PC-3 (cell line): ENCODE measurements at places on chromosomes 1 and 21. TPM values are rescaled to one million over a fixed set of nuclear protein-coding genes. Genes with fewer than 3 reads are reported as not detected.

GPR161 gene
- total RNA-seq = 10.3 and 11.8 TPM in 2 replicates

ENO1 gene
- 3,669 and 3,712 TPM in 2 replicates for total RNA-seq

- DNase-seq = no peak
Measured at GRCh38 chr1:54223441-54224202, 23.7 kb downstream of the MRPL37 start.

DNA sequence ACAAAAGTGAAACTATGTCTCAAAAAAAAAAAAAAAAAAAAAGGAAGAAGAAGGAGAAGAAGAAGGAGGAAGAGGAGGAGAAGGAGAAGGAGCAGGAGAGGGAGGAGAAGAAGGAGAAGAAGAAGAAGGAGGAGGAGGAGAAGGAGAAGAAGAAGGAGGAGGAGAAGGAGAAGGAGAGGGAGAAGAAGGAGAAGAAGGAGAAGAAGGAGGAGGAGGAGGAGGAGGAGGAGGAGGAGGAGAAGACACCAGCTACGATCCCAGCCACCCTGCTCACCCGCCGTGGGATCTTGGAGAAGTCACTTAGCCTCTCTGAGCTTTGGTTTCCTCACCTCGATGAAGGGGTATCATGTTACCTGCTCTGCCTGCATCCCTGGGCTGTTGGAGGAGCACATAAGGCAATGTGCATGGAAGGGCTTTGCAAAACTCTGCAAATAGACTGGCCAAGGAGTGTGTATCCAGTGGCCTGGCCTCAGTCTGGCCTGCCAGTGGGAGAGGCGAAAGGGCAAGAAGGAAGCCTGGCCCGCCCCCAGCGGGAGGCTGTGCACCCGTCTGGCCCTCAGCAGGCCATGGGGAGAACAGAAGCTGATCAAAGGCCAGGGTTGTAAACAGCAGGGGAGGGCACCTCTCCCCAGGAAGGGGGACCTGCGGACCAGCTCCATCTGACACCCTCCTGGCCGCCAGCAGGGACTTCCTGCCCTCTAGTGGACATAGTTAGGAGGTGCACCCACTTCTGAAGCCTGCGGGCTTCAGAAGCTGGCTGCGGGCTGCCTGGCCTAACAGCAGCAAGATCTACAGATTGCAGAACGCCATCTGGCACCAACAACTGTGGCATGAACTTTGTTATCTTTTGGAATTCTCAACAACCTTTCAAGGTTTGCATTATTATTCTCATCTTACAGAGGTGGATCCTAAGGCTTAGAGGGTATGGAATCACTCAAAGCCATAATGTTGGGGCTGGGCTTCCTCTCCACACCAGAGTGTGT is 19.2 kb upstream of the CDK18 start:
- peak; percentile 89 for DNase-seq

DNA sequence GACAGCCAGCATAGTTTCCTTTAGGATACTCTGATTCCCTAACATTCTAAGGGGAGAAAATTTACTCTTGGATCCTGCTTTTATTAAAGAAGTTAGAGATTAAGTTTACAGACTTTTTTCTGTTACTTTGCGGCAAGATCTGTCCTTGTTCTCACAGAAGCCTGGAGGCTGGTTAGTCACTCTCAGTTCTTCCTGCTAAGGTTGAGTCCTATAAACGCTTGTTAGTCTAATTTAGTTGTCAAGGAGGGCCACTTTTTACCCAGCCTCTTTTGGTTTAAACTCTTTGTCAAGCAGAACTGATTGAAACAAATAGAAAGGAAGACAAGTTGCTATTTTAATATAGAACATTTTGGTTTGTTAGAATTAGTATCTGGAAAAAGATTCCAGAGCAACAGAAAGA is 89.7 kb downstream of the C21orf91 start:
- no peak for DNase-seq

- DNase-seq = no peak
Measured at GRCh38 chr1:97123717-97124431, 402.3 kb downstream of the PTBP2 start.

DNA sequence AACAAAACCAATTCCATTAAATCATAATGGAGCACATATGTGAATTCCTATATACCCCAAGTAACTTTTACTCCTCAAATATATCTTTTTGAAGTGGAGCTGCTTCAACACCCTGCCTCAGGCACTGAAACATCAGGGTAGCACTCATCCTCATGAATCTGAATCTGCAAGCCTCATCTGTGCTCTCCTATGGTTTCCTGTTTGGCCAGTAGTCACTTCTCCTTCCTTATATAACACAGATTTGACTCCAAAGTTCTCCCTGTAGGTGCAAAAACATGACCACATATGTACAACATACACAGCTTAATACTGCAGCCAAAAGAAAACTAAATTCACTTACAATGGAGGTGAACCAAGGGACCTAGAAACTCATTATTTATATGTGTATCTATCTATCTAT is 7.2 kb downstream of the TRIT1 start:
- DNase-seq = no peak

- no peak for DNase-seq
Measured at GRCh38 chr1:200442023-200442422, 32.2 kb upstream of the ZNF281 start.

GRCh38 chr1:116540088-116540487 is 30.7 kb downstream of the CD58 start:
- no peak for DNase-seq

DNA sequence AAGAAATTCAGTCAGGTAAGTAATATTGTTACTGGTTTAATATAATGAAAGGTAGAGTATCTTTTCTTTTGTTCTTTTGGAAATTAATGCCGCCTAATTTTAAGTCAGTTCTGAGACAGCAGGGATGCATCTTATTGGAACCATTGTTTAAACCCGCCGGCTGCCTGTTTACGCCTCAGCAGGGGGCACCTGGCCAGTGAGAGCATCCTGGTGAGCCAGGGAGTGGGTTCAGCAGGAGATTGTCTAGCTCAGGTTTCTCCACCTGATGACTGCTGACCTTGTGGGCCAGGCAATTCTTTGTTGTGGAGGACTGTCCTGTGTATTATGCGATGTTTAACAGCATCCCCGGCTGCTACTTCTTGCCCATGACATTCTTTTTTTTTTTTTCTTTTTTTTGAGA is 30.2 kb downstream of the CHAF1B start:
- no peak for DNase-seq

DNA sequence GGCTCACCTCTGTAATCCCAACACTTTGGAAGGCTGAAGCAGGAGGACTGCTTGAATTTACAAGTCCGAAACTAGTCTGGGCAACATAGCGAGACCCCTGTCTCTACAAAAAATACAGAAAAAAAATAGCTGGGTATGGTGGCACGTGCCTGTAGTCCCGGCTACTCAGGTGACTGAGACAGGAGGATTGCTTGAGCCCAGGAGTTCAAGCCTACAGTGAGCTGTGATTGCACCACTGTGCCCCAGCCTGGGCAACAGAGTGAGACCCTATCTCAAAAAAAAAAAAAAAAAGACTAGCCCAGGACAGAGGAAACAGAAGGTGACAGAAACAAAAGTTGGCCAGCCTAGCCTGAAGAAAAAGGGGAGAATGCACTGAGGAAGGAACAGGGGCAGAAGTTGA is 21.2 kb downstream of the ARMH1 start:
- no peak for DNase-seq

DNA sequence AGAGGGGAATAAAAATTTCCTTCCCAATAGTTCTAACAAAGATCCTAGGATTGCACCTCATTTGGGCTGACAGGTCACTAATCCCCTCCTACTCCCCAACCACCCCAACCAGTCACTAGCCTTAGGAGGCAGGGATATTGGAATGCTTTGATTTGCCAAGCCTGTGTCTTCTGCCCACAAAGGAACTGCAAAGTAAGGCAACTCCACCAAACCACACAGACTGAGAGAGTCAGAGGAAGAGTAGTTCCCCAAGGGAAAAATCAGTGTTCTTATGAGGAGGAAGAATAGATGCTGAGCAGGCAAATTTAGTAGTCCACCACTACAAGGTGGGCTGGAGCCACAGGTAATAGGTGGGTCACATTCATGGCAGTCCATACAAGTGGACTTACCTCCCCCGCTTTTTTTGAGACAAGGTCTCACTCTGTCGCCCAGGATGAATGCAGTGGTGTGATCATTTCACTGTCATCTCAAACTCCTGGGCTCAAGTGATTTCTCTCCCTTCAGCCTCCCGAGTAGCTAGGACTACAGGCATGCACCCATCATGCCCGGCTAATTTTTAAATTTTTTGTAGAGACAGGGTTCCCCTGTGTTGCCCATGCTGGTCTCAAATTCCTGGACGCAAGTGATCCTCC is 3.7 kb upstream of the TMEM39B start:
- DNase-seq = no peak
